Pulmonary artery endothelial cell (primary cell): ENCODE measurements at places on chromosomes 4 and X. TPM values are rescaled to one million over a fixed set of nuclear protein-coding genes. Genes with fewer than 3 reads are reported as not detected.

SPANXN3 gene
- not detected in 2 replicates for total RNA-seq

SEC24B gene
- total RNA-seq: 12.9 and 14.6 TPM in 2 replicates

SUPT20HL1 gene
- not detected in 2 replicates for total RNA-seq

SHOX gene
- total RNA-seq: not detected in 2 replicates

NOX1 gene
- total RNA-seq: not detected in 2 replicates

POF1B gene
- total RNA-seq: 0.40 and 0.92 TPM in 2 replicates

DNA sequence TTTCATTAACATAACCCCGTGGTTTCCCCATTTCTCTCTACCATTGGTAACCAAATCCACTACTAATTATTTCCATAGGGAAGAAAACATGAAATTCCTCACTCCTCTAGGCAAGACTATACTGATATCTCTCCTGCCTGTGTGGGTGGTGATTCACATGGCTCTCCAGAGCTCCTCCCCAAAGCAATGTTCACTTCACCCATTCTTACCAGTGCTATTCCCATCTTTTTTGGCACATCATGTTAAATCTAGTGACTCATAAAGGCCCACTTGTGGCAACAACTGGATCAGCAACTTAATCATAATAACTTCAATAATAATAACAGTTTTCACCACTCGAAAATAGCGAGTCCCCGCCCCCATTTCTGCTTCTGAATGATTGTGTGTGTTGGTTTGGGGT, 6.1 kb upstream of the HCCS start:
- DNase-seq: no peak

GRCh38 chrX:110145854-110146253, 142.9 kb downstream of the TMEM164 start:
- DNase-seq: no peak

DNA sequence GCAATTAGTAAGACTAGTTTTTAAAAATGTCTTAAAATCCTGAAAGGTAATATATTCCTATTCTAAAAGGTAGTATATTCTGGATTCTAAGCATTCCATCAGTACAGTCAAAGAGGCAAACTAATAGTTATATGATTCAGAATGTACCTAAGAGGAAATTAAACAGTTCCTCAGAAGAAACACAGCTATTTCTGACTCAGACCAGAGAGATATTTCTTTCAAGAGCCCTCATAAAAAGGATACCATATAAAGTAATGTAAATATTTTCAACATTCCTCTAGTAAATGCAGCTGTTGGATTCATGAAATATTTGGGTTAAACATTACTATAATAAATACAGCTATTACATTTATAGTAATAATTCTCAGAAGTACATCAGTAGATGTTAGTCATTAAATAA, 358.3 kb downstream of the MAGEB5 start:
- DNase-seq: no peak

GRCh38 chr4:134634301-134634700, 432.7 kb upstream of the PABPC4L start:
- no peak for DNase-seq

DNA sequence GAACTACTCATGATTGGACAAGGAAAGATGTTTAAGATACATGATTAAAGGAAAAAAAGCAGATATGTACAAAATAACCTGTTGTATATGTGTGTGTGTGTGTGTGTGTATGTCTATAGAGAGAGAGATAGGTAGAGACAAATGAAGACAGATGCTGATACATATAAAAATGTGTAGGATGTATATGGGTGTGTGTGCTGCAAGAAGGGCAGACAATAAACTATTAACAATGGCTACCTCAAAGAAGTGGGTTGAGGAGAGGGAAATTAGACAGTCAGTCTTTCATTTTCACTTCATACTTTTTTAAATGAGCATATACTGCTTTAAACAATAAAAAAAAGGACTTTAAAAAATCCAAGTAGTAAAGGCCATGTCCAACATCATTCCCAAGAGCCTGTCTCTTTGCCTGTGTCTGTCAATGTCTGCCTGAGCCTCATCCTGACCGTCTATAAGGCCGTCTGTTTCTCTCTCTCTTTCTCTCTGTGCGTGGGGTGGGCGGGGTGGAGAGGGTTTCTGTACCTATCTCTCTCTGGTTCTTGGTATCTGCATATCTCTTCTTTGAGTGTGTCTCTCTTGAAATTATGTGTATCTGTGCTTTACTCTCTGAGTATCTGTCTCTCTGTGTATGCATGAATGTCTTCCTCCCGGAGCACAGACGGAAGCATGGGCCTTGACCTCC, 62.8 kb downstream of the LRBA start:
- DNase-seq: no peak
